ENCODE measurements at places on chromosomes 3 and 15. TPM values are rescaled to one million over a fixed set of nuclear protein-coding genes. Genes with fewer than 3 reads are reported as not detected.

Gene EAF2
- total RNA-seq = not detected

GRCh38 chr3:14144423-14145075 is 19.7 kb downstream of the TMEM43 start:
- peak overlapping the region; percentile 100 for H3K27ac ChIP-seq
- H3K4me1 ChIP-seq = peaks cover 58% of the 10 kb centered on the region
- no peaks in the 10 kb centered on the region for H3K27me3 ChIP-seq
- H3K36me3 ChIP-seq = 0 out of 2 replicates have a peak, but pooled peaks cover 11% of the 10 kb centered on the region
- peak; percentile 100 for DNase-seq
- peak overlapping the region; percentile 60 for H3K4me3 ChIP-seq

Gene CTXN2
- total RNA-seq = not detected

DNA sequence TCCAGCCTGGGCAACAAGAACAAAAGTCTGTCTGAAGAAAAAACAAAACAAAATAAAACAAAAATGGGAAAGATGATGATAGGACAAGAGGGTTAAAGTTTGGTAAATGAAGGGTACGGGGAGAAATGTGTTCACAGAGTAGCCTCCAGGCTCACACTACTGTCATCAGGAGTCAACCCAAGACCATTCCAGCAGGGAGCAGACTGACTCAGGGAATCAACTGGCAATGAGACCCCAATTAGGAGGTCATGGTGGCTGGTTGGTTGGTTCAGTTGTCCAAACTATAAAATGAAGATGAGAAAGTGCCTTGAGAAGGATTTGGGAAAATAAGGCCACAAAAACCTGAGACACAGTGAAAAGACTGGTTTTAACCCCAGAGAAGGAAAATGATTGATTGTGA is 51.8 kb downstream of the KLHL6 start:
- H3K27me3 ChIP-seq = peaks cover 15% of the 10 kb centered on the region
- H3K4me3 ChIP-seq = no peak overlapping the region
- H3K36me3 ChIP-seq = no peaks in the 10 kb centered on the region
- no peak for DNase-seq

GRCh38 chr3:112477891-112478290 is 21.4 kb downstream of the BTLA start:
- H3K36me3 ChIP-seq = no peaks in the 10 kb centered on the region
- no peak overlapping the region for H3K4me3 ChIP-seq
- no peak for DNase-seq
- H3K27ac ChIP-seq = no peak overlapping the region

Gene ASB14
- not detected for total RNA-seq

DNA sequence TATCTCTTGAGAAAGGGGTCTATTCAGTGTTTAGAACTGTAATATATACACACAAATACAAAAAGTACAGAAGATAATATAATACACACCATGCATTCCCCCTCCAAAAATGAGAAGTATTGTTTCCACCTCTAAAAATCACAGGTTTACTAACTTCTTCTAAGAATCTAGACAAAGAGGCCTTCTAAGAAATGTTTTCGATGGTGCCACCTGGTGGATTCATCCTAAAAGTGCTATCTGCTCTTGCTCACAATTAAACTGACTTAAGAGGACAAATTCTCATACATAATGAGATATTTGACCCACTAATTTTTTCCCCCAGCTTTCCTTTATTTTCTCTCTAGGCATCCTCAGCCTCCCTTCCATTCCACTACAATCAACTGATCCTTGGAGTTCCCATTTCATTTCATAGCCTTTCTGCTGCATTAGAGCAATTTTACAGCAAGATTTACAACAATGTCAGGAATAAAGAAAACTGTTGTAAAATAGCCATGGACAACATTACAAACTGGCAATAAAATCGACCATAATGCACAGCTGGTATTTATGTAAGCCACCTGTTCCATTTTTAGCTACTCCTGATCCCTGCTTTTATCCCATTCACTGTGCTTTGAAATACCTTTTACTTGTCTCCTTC is 124.6 kb downstream of the ARRDC4 start:
- peak; percentile 72 for DNase-seq
- no peaks in the 10 kb centered on the region for H3K36me3 ChIP-seq
- no peak overlapping the region for H3K27ac ChIP-seq
- H3K27me3 ChIP-seq = no peaks in the 10 kb centered on the region

Gene ARGFX
- not detected for total RNA-seq

Gene DUOXA2
- not detected for total RNA-seq

Gene LRTM1
- not detected for total RNA-seq

Gene TBC1D21
- not detected for total RNA-seq

DNA sequence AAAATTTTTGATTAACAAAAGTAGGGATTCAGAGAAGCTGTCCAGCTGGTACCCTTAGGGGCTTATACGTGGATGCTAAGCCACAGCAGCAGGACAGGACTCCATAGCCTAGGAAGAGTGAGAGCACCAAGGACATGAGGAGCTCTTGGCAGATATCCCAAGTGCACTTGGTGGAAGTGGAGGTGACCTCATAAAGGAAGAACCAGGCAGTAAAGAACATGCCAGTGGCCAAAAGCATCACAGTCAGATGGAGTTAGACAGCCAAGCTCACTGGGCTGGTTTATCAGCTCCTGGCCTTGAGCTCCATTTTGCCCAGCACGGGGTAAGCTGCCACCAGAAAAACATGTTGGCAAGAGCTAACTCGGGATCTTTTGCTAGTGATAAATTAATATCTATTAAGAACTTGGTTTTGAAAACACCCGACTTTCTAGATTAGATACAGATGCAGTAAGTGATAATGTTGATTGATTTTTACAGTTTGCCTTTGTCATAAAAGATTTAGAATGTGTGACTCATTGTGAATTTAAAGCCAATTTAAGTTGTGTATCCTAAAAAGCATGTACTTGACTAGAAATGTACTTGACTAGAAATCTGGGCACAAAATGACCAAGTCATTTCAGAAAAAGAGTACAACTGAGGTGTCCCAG is 108.0 kb downstream of the CMSS1 start:
- peak overlapping the region; percentile 13 for H3K27ac ChIP-seq
- no peaks in the 10 kb centered on the region for H3K27me3 ChIP-seq
- H3K4me1 ChIP-seq = peaks cover 25% of the 10 kb centered on the region
- peak; percentile 87 for DNase-seq
- no peaks in the 10 kb centered on the region for H3K36me3 ChIP-seq

Gene GOLGA8H
- total RNA-seq = not detected

Gene NRG4
- not detected for total RNA-seq

- H3K4me1 ChIP-seq = peaks cover 9% of the 10 kb centered on the region
- H3K27ac ChIP-seq = peak overlapping the region; percentile 68
- H3K36me3 ChIP-seq = no peaks in the 10 kb centered on the region
- no peaks in the 10 kb centered on the region for H3K27me3 ChIP-seq
- H3K4me3 ChIP-seq = peak overlapping the region; percentile 77
Observed at GRCh38 chr3:42581400-42581708, 413 bp downstream of the SEC22C start.

DNA sequence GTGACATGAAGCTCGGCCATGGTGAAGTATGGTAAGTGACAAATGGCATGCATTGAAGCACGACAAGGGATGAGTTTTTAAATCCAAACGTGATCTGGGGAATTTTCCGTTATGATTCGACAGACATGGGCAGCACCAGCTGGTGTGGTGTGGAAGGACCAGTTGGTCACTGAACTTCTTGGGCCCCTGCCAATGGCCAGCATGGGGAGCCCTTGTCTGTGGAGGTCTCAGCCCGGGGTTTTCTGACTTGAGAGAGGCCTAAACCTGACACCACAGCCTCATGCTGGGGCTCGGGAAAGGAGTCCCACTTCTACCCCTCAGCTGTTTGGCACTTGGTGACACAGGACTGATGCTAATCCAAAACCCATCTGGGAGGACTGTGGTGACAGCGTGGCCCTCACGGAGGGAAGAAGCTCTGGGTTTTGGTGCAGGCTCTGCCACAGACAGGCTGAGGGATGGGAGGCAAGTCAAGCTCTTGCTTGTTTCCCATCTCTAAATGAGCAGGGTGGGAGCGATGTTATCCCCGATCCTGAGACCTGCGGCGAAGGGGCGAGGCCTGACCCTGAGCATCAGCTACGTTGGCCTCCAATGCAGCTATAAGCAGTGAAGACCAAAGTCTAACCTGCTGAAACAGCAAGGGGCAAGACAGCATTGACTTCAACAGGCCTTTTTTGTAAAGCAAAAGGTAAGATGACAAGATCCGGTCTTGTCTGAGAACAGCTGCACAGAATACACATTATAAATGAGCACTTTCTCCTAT is 69.5 kb downstream of the ATP1B3 start:
- no peaks in the 10 kb centered on the region for H3K27me3 ChIP-seq
- no peaks in the 10 kb centered on the region for H3K4me1 ChIP-seq
- H3K4me3 ChIP-seq = no peak overlapping the region
- no peak overlapping the region for H3K27ac ChIP-seq
- no peaks in the 10 kb centered on the region for H3K36me3 ChIP-seq

Gene RASGRF1
- not detected for total RNA-seq
